ENCODE measurements at places on chromosomes 4 and X. TPM values are rescaled to one million over a fixed set of nuclear protein-coding genes. Genes with fewer than 3 reads are reported as not detected.

The MAOA gene
- total RNA-seq, result 12.0 TPM

The EFHC2 gene
- total RNA-seq, result 1.8 TPM

The OTOP1 gene
- not detected for total RNA-seq

The CCSER1 gene
- total RNA-seq, result 11.6 TPM

The RRH gene
- 0.33 TPM for total RNA-seq

The MAGEA9B gene
- not detected for total RNA-seq

The PARM1 gene
- total RNA-seq, result 6.4 TPM
